Mucosa of descending colon (tissue), 3 donors: ENCODE measurements at places on chromosomes 4 and X.
A peak's percentile ranks its signal among the peaks of the same experiment; 100 is the strongest.

GRCh38 chrX:81957900-81958545 is 756.1 kb downstream of the SH3BGRL start:
- DNase-seq, result no peak

- DNase-seq, result no peak
Measured at GRCh38 chr4:24595659-24596058, 11.3 kb upstream of the DHX15 start.

DNA sequence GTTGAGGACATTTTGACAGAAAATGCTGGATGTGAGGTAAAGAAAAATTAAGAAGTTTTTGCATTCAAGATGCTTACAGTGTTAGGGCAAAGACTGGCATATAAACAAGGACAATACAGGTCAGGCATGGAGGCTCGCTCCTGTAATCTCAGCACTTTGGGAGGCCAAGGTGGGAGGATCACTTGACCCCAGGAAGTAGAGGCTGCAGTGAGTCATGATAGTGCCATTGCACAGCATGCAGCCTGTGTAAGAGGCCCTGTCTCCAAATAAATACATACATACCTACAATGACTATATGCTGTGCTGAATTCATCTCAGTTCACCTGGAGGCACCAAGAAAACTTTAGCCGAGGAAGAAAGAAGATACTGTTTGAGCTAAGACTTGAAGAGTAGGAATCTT is 2.3 kb downstream of the MAGT1 start:
- no peak for DNase-seq

GRCh38 chrX:101385026-101385684 is 836 bp downstream of the BTK start:
- no peak for DNase-seq

GRCh38 chrX:142002471-142002870 is 98.8 kb downstream of the MAGEC1 start:
- DNase-seq, result no peak

GRCh38 chrX:72492499-72492898 is 80.1 kb downstream of the HDAC8 start:
- DNase-seq, result no peak

DNA sequence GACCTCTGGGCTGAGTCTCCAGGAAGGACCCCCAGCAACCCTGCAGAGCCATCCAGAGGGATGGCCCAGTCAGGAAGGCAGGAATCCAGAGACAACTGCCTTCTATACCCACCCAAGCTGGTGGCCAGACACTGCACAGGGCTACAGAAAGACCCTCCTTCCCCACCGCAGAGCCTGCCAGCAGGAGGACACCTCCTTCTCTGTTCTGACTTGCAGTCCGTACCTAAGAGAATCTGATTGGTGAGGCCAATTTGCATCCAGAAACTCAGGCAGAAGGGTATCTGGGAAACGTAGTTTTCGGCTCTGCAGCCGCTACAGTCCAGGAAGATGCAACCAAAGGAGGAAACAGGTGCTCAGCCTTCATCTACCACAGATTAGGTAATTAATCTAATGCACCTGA is 155.4 kb upstream of the FRG1 start:
- no peak for DNase-seq

DNA sequence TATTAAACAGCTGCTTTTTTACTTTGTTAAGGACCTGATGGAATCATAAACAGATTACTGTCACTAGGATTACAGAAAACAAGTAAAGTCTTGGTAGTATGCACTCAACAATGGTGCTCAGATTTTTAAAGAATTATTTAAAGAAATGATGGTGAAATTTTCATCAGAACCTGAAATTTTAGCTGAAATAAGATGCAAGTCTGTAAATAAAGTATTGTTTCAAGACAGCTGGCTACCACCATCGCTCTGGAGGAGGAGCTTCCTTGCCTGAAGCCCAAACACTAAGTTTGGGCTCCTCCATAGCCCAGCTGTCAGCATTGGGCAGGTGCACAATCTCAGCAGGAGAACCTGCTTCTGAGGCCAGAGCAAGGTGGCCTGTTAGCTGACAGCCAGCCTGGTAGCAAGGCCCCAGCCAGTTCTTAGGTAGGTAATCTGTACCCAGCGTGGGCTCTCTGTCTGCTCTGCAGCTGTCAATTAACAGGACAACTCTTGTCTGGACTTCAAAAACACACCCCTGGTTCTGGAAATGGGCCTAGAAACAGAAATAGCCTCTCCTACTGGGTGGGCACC is 4.6 kb downstream of the GAB1 start:
- DNase-seq, result peak; percentile 55

DNA sequence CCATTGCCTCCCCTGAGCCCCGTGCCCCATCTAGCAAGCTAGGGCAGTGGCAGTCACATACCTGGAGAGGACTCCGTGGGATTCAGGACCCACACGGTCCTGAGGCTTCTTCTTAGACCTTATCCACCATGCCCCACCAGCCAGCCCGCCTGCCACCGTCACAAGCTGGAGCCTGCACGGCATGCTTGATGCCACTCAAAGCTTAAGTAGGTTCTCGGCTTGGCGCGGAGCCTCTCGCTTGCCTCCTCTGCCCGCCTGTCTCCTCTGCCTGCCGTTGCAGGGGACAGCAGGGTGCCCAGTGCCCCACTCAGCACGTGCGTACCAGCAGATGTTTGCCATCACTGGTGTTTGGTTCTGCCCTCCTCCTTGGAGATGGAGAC is 14.1 kb downstream of the PSAPL1 start:
- DNase-seq, result no peak

GRCh38 chrX:102744307-102744706 is 23.8 kb downstream of the GPRASP3 start:
- no peak for DNase-seq

- no peak for DNase-seq
Measured at GRCh38 chr4:71713611-71714203, 70.2 kb downstream of the GC start.

DNA sequence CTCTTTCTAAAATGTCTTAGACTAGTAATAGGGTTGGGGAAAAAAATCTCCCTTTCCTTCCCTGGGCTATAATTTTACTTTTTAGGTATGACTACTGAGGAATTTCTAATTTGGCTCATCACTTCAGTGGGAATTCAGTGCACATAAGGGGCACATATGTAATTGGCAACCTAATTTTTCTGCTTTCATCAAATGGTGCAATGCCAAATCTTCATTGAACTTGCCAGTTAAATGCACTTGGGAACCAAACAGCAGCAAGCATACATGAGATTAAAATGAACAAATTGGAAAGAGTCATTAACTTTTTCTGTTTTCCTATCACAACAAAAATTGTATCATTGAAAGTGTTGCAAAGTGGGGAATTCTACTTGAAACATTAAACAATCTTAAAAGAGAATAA is 2.9 kb upstream of the CCSER1 start:
- no peak for DNase-seq

GRCh38 chr4:146329050-146329716 is 114.8 kb downstream of the REELD1 start:
- no peak for DNase-seq

- DNase-seq, result no peak
Measured at GRCh38 chr4:107444-108429, 16.6 kb upstream of the ZNF718 start.
